NCI-H1417 treated with DMSO at 0.1 percent for 48 hours (cell line): ENCODE measurements at places on chromosomes 12 and 14.

- no peak for DNase-seq
These were observed 32.2 kb downstream of the SH2B3 start for GRCh38 chr12:111437816-111438454.

GRCh38 chr12:43226151-43226550 lies 325.9 kb downstream of the ADAMTS20 start:
- no peak for DNase-seq

- no peak for DNase-seq
These were observed 99.1 kb downstream of the FIGNL2 start for GRCh38 chr12:51749206-51749985.

DNA sequence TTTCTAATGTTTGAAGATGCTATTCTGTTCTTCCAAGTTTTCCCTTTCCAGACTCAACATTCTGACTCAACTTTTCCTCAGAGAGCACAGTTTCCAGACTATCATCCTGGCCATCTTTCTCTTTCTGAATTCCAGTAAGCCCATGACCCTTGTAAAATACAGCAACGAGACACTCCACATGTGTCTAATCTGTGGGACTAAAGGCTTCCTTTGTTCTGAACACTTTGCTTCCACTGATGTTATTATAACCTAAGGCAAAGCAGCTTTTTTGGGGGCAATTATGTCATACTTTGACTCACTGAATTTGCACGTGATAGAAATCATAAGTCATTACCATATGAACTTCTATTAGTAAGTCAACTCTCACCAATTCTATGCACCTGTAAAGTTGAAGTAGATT lies 6.3 kb upstream of the ART4 start:
- no peak for DNase-seq

DNA sequence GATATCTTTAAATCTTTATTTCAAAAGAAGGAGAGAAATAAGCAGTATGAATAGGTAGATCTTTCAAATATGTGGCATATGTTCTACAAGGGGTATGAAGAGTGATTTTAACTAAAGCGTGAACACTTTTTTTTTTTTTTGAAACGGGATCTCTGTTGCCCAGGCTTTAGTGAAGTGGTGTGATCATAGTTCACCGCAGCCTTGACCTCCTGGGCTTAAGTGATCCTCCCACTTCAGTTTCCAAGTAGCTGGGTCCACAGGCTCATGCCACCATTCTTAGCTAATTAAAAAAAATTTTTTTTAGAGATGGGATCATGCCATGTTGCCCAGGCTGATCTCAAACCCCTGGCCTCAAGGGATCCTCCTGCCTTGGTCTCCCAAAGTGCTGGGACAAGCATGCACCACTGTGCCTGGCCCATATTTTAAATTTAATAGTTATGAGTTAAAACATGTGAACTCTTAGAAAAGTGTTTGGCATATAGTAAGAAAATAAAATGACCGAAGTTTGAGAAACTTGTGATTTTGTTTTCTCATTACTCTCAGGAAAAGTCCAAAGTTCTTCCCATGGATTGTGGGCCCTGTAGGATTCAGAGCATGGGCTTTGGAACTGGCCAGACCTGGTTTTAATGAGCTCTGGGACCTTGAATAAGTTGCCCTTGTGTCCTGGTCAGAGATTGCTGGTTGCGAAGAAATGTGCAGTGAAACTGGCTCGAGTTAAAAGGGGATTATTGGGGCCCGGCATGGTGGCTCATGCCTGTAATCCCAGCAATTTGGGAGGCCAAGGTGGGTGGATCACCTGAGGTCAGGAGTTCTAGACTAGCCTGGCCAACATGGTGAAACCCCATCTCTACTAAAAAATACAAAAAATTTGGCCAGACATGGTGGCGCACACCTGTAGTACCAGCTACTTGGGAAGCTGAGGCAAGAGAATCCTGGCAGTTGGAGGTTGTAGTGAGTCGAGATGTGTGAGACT lies 27.0 kb downstream of the SLC17A8 start:
- no peak for DNase-seq

GRCh38 chr12:68617160-68617926 lies 6.6 kb downstream of the RAP1B start:
- no peak for DNase-seq

DNA sequence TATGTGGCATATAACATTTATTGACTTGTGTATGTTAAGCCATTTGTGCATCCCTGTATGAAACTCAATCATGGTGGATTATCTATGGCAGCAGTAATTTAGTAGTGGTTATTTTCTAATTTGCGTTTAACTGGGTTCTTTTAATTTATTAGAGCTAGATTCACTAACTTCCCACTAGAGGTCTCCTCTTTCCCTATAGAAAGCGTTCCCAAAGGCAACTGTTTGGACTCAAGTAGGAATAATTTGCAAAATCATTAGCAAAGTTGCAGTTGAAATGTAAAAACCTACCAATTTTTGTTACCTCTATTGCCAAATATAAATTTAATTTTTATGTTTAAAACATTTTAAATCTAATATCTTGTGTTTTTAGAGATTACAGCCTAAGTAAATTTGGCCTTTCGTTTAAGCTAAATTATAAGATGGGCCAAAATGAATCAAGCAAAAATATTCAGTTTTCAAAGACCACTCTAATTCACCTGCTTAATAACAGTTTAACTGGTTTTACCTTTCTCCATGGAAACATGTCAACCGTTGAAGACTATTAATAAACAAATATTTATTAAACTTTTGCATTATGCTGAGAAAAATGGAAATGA lies 6.0 kb downstream of the DMAC2L start:
- DNase-seq: no peak

DNA sequence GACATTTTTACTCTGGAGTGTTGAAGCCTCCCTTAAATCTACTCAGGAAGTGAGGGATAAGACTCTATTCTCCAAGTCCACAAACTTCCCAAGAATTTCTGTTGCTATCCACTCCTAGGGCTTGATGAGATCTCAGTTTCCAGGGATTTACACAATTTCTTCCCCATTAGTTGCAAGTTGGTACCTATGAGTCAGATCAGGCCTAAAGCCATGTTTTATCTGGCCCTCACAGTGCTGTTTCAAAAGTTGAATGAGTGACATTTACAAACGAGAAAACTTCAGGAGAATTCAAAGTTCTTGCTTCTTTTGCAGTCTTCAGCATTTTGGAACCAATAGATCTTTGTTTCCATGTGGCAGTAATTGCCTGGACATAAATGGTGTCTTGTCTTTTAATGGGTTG lies 156.4 kb upstream of the SYT10 start:
- DNase-seq: no peak

- no peak for DNase-seq
These were observed 345.0 kb downstream of the FOXG1 start for GRCh38 chr14:29111554-29111953.

DNA sequence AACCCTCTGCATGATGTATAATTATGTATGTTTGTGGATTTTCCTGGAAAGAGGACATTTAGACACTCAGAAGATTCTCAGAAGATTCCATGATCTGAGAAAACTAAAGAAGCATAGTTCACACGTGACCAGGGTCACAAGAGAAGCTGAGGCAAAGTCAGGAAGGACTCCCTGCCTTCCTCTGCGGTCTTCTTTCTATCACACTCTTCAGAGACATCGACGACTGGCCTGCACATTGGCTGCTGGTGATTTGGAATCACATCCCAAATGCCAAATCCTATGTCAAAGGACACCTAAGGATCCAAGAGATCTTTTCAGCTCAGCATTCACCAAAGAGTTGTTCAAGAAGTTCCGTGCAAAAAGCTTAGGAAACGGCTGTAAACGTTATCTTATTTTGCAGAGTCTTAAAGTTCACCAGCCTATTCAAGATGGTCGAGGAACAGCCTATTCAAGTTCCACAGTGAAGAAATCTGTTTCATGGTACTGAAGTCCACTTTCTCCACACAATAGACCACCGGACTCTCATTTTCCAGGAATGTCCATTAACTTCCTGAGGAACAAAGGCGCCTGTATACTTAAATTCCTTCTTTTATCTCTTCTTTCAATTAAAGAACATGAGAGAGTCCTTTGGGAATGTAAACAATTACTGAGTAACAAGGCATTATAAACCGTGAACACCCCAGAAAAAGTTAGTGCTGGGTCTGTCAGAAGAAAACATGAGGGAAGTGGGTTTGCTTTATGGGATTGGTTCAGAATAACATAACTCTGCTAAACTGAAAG lies 42.1 kb downstream of the IGF1 start:
- no peak for DNase-seq

DNA sequence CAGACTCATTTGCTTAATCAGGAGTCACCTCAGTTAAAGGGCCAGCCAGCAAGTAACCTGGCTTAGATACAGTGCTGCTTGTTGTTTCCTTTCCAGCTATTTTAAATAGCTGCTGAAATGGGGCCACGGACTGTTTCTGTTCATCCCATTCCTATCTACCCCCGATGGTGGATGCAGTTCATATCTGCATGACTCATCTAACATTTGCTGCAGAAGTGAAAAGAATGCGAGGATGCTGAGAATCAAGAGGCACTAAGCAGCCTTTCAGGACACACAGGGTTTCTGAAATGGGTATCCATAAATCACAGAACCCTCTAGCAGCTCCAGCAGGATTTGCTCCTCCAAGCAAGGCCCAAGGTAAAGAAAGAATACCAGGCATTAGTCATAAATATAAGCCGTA lies 60.2 kb upstream of the RTRAF start:
- DNase-seq: no peak

- DNase-seq: no peak
These were observed 75.8 kb downstream of the LRP6 start for GRCh38 chr12:12191008-12191407.

DNA sequence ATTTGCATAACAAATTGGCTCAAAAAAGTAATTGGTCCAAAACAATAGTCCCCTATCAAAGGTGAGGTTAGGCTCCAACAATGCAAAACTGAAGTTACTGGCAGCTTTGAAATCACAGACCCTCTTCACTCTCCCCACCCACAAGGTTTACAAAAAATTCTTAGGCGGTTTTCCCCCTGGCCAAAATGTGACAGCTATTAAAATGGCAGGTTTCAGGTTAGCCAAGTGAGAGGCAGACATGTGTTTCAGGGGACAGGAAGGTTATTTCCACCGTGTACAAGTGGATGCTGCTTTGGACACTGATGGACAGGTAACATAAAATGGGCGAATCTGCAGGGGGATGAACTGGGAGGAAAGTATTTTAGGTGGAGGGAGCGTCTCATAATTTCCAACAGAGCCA lies 888 bp upstream of the SPIC start:
- no peak for DNase-seq

- DNase-seq: peak; percentile 8
These were observed 2.0 kb downstream of the TPI1 start for GRCh38 chr12:6869049-6870021.

DNA sequence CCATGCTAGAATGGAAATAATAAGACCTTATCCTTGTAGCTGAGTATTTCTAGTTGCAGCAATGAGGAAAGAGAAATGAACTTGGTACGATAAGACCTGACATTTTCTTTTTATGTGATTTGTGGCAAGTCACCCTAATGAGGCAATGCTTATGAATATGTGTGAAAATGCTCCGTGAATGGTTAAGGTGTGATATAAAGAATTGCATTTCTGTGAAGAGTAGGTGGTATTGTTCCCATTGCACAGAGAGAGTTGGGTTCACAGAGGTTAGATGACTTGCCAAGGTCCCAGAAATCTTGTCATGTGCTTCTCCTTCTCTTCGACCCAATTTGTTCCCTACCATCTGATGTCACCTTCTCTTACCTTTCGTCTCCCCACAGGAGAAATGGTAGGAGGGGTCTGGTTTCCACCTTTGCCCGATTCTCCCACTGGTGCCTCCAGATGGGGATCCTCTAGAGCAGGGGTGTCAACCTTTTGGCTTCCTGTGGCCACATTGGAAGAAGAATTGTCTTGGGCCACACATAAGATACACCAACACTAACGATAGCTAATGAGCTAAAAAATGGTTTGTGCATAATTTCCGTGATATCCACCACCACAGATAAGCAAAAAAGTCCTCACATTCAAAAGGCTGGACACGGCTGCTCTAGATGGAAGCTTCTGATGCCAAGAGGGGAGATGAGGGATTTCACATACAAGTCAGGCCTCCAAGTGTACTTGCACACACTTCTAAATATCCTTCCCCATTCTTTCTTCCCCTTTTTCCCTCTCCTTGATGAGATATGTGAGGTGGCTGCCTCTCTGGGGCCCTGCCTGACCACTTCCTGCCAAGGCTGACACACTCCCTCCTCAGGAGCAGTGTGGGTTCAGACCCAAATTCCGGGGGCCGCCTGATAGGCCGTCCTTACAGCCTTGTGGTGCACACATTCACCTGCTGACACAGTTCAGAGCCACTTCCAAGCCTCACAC lies 96.1 kb downstream of the PLXNC1 start:
- DNase-seq: no peak

DNA sequence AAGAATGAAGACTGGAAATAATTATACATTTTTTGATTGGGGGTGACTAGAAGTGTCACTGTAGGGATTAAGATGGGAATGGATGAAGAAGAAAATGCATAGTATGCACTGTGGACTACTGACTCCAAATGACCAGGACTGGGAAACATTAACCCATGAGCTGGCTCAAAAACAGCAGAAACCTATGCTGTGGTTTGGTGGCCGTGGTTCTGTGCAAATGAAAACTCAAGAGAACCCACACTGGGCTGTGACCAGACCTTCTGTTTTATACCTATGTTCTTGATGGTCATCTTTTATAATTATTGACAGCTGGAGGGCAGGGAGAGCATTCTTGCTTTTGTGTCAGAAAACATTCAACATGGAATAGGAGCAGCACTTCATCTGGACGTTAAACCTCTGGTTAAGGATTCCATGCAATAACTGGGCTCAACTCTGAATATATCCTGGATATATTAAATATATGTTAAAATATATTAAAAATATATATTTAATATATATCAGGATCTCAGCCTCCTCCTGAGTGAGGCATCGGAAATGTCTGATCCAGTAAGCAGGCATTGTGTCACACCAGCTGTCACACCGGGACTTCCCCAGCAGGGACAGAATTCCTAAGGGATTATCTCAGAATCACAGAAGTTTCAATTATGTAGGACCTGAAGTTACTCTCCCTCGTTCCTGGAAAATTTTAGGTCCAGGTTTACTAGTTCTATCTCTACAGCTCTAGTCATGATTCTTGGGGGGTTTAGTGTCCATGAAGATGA lies 48.5 kb downstream of the BBS10 start:
- DNase-seq: no peak

- no peak for DNase-seq
These were observed 93.7 kb downstream of the SOX5 start for GRCh38 chr12:23855813-23856212.

- DNase-seq: no peak
These were observed 192.2 kb upstream of the ALG10 start for GRCh38 chr12:33830070-33830469.

DNA sequence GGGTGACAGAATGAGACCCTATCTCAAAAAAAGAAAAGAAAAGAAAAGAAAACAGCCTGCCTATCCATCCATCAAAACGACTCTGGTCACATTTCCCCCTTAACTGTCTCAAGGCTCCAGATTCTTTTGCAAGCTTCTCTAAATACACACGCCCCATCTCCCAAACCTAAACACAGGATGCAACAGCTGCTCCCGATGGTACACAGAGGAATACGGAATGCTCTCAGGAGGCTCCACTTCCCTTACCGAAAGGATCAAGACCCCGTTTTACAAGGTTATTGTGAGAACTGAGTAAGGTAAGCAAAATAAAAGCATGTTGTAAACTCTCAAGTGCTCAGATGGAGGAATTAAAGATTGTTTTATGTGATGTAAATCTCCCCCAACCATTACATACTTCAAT lies 62.3 kb downstream of the NT5DC3 start:
- DNase-seq: no peak
